Esophagus muscularis mucosa (tissue), 4 donors: ENCODE measurements at places on chromosomes 2 and 18. TPM values are rescaled to one million over a fixed set of nuclear protein-coding genes. Genes with fewer than 3 reads are reported as not detected.

- H3K27ac ChIP-seq: no peak overlapping the region
- H3K36me3 ChIP-seq: no peaks in the 10 kb centered on the region
- no peak for DNase-seq
- no peak overlapping the region for H3K4me3 ChIP-seq
Observed at GRCh38 chr18:63177919-63178821, 141.4 kb downstream of the BCL2 start.

GRCh38 chr2:84175970-84176369 lies 283.1 kb downstream of the SUCLG1 start:
- no peaks in the 10 kb centered on the region for H3K4me1 ChIP-seq
- H3K27me3 ChIP-seq: no peaks in the 10 kb centered on the region
- no peaks in the 10 kb centered on the region for H3K36me3 ChIP-seq
- no peak overlapping the region for H3K27ac ChIP-seq

DNA sequence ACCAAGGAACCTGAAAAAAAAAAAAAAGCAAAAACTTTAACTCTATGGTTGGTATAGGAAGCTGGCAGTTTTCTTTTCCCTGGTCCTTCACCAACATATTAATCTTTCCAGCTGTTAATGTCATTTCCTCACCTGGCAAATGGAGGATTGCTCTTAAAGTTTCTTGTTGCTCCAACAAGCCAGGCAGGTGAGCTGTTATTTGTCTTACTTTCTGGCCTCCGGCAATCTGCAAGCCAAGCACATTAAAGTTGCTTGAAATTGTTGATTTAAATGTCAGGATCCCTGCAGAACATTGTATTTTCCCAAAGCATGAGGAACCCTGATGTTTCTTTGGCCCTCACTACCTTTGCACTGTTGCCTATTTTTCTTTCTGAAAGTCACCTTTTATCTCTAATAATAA lies 664.9 kb downstream of the METTL4 start:
- no peaks in the 10 kb centered on the region for H3K27me3 ChIP-seq
- no peaks in the 10 kb centered on the region for H3K4me1 ChIP-seq
- H3K4me3 ChIP-seq: no peak overlapping the region
- no peaks in the 10 kb centered on the region for H3K36me3 ChIP-seq
- no peak overlapping the region for H3K27ac ChIP-seq
- DNase-seq: no peak

DNA sequence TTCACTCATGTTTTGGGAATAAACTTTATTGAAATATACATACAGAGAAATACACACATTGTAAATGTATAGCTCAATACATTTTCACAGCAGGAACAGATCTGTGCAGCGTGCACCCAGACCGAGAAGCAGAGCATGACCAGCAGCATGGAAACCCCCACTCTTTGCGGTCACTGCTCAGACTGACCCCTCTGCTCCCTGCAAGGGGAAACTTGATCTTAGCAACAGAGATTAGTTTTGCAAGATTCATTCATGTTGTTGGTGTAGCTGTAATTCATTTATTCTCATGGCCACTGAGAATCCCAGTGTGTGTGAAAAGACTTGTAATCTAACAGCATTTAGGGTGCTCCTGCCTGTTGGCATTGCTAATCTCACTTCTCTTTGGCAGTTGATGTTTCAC lies 35.2 kb downstream of the LPIN1 start:
- no peak overlapping the region for H3K4me3 ChIP-seq
- H3K4me1 ChIP-seq: peaks cover 22% of the 10 kb centered on the region
- peaks cover 53% of the 10 kb centered on the region for H3K36me3 ChIP-seq
- no peak overlapping the region for H3K27ac ChIP-seq

DNA sequence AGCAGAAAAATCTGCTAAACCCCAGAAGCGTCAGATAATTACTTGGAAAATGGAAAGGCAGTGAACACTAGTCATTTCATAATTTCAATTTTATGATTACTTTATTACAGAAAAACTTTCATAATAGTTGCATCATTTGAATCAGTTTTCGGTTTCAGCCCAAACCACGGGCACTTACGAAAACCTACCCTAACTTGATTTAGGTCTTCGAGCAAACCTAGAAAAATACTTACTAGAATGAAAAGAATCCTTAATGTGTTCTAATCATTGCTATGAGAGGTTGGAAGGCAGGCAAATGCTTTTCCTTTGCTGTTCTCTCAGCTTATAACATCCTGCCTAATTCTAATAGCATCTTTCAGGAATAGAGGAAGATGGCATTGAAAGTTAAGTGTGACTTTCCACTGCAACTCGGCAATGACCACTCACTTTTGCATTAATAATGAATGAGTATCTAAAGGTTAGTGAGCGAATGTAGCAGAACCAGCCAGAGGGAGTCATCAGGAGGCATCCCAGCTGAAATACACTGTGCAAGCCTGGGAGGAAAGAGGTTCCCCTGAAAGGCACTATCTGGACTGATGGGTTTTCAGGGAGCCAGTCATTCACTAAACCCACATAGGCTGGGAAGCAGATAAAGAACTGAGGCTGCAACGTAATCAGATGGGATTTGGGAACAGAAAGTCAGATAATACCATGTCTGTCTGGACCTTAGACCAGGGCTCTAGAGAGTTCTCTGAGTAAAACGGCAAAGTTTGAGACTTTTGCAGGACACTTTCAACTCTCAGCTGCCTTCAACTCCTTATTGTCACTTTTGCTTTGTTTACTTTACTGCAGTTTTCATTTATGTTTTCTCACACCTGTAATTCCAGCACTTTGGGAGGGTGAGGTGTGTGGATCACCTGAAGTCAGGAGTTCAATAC lies 520.8 kb downstream of the RNF144A start:
- no peak overlapping the region for H3K4me3 ChIP-seq
- no peaks in the 10 kb centered on the region for H3K27me3 ChIP-seq

DNA sequence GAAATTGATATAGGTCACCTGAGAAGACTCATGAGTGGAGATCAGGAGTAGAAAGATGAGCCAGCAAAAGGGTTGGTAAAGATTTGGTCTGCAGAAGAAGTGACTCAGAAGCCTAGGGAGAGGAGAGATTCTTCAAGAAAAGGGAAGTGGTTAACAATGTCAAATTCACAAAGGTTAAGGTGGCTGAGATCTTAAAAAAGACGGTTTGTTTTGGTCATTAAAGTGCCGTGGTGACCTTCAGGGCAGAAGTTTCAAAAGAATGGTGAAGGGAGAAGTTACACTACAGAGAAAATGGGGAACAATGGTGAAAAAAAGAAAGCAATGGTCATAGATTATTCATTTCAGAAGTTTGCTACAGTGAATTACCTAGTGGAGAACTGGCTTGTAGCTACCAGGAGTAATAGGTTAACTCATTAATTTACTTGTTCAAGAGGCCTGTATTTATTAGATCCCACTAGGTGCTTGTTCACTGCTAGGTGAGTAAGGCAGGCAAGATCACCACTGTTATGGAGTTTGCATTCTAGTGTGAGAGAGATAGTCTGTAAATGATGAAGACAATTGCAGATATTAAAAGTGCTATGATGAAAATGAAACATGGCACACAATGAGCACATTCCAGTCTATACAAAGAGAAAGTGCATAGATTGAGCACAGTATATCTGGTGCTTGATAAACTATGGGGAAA lies 43.0 kb downstream of the FBXO48 start:
- DNase-seq: no peak
- H3K36me3 ChIP-seq: no peaks in the 10 kb centered on the region
- no peak overlapping the region for H3K27ac ChIP-seq
- H3K4me3 ChIP-seq: no peak overlapping the region
- H3K4me1 ChIP-seq: peaks cover 13% of the 10 kb centered on the region

- peaks cover 10% of the 10 kb centered on the region for H3K4me1 ChIP-seq
- DNase-seq: no peak
- no peaks in the 10 kb centered on the region for H3K36me3 ChIP-seq
- peak overlapping the region; percentile 80 for H3K4me3 ChIP-seq
Observed at GRCh38 chr2:212536817-212537725, 1.5 kb downstream of the ERBB4 start.

The IL18R1 gene
- 3.0 TPM for total RNA-seq

The SERPINB3 gene
- not detected for total RNA-seq

The MGAT4A gene
- 9.9 TPM for total RNA-seq

The CCDC85A gene
- 4.0 TPM for total RNA-seq
